ENCODE measurements at places on chromosomes 11 and 22.
A peak's percentile ranks its signal among the peaks of the same experiment; 100 is the strongest.

GRCh38 chr11:100612766-100613165 lies 74.3 kb upstream of the ARHGAP42 start:
- DNase-seq, result no peak

DNA sequence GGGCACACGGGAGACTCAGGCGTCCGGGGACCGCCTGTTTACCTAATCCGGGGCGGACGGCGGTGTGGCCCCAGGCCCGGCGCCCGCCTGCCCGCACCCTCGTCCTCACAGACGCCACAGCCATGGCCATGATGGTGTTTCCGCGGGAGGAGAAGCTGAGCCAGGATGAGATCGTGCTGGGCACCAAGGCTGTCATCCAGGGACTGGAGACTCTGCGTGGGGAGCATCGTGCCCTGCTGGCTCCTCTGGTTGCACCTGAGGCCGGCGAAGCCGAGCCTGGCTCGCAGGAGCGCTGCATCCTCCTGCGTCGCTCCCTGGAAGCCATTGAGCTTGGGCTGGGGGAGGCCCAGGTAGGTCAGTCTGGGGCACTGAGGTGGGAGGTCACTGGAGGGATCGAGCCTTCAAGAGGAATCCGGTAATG lies 10.0 kb upstream of the RAB1B start:
- no peak for DNase-seq

- DNase-seq, result no peak
These were observed 36.0 kb downstream of the TTLL1 start for GRCh38 chr22:43053176-43053575.

DNA sequence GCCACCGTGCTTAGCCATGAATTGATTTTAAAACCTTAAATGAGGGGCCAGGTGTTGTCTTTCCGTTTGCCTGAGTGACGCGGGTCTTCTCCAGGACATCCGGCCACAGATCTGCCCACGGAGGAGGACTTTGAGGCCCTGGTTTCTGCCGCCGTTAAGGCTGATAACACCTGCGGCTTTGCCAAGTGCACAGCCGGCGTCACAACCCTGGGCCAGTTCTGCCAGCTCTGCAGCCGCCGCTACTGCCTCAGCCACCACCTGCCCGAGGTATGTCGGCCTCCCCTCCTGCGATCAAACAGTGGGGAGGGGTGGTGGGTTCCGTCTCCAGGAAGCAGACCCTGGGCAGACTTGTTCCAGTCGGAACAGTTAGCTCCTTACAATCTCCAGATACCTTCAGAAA lies 34.4 kb downstream of the IGHMBP2 start:
- DNase-seq, result no peak

GRCh38 chr22:24053481-24054226 lies 42.5 kb downstream of the CABIN1 start:
- no peak for DNase-seq

GRCh38 chr11:31005202-31005601 lies 364.3 kb downstream of the DCDC1 start:
- no peak for DNase-seq

DNA sequence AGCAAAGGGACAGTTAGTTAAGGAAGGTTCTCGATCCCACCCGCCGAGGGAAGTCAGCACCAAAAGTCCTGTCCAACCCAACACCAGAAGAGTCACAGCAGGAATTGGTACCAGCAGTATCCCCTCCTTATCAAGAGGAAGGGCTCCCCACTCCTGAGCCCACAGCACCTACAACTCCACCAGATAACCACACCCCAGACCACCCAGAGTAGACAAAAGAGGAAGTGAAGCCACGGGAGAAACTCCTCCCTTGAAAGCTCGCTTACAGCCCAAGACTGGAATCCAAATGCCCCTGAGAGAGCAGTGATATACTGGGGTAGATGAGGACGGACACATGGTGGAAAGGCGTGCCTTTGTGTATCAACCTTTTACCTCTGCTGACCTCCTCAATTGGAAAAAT lies 7.3 kb upstream of the CD5 start:
- DNase-seq, result no peak

DNA sequence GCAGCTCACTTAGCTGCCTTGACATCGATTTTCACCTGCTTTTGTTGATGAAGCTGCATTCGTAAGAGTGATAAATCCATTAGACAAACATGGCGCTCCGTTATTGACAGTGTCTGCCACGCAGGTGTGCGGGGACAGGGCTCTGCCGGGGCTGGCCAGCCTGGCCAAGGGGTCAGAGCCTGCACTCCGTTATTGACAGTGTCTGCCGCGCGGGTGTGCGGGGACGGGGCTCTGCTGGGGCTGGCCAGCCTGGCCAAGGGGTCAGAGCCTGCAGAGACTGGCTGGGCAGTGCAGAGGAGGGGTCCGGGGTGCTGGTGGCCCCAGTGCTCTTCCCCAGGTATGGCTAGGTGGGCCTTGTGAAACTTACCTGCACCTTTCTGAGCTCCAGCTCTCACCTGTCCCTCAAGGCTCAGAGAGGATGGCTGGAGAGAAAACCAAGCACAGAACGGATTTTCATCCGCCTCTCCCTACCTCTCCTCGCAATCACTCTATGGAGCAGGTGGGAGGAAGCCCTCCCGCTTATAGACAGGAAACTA lies 101.6 kb upstream of the B3GAT1 start:
- DNase-seq, result no peak

DNA sequence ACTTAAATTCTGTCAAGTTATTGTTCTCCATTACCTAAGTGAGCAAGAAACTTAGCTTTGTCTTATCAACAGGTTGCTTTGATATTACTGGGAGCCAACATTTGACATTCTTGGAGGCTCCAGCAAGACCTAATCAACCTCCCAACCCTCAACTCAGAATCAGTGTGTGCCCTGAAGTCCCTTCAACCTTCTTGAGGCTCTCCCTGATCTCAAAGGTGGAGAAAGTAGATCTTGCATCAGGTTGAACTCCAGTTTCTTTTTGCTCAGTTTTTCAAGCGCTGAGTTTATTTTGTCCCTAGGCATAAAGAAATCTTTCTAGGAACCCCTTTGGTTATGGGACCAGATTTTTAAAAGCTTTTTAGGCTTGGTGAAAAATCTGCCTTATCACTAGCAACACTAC lies 1.4 kb downstream of the FAM111A start:
- DNase-seq, result peak; percentile 5

GRCh38 chr11:78354408-78355308 lies 63.0 kb downstream of the GAB2 start:
- DNase-seq, result no peak

- DNase-seq, result peak; percentile 67
These were observed 29.4 kb upstream of the NAV2 start for GRCh38 chr11:19683141-19683805.

GRCh38 chr22:48704335-48704734 lies 1123.3 kb downstream of the BRD1 start:
- DNase-seq, result no peak

DNA sequence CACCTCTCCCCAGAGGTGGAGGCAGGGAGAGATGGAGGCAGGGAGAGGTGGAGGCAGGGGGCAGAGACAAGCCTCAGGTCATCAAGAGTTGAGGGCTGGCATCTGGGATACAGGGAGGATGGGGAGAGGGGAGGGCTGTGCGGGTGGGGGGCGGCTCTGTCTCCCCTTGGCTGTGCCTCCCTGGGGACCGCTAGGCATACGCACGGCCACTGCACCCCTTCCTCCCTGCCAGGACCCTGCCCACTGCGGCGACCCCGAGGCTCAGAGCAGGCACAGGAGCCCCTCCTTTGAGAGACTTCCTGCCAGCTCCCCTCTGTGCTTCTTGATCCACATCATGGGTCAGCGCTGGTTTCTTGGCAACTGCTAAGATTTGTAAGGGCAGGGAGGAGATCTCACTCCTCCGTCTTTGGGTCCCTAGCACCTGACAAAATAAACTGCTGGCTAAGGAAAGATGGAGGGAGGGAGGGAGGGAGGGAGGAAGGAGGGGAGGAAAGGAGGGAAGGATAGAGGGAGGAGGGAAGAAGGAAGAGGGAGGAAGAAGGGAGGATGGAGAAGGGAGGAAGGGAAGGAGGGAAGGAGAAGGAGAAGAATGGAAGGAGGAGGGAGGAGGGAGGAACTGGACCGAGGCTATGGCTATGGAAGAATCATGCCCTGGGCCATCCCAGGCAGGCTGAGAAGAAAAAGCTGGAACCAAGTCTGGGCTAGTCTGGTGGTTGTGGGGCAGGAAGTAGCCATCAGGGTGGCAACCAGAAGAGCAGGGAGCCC lies 18.5 kb downstream of the PRR33 start:
- no peak for DNase-seq

- DNase-seq, result no peak
These were observed 21.4 kb downstream of the RNF141 start for GRCh38 chr11:10519630-10520029.

- no peak for DNase-seq
These were observed 26.2 kb downstream of the LARGE1 start for GRCh38 chr22:33894036-33894435.

DNA sequence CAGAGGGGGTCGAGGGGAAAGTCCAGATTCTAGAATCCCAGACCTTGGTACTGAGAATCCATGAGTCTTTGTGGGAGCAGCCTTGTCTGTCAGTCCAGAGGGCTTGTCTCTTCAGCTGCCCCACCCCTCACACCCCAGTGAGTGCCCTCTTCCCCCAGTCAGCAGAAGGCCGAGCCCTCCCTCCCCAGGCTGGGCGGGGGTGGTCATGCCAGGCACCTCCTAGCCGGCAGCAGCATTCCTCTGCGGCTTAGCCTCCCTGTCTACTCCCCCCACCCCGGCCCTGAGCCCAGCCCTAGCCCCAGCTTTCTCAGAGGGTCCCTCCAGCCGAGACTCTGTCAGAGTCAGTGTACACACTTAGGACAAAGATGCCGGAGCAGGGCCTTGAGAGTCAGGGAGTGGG lies 4.6 kb downstream of the SOX10 start:
- DNase-seq, result no peak

DNA sequence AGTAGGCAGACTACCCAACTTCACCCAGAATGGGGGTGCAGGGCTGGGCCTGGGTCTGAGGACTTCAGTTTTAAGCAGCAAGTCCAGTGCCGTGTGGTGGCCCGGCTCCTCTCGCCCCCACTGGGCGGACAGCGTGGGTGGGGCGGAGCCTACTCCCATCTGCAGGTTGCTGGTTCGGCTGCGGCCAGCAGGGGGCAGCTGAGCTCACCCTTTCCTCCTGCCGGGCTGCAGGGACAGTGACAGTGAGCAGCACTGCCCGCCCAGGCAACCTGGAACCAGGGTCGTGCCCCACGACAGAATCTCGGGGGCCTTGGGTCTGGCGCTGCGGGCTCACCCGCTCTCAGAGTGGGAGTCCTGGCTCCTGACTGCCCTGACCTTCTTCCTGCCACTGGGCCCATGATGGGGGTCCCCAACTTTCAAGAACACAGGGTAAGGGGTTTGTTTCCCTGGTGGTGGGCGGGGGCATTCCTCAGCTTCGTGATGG lies 6.2 kb upstream of the NEAT1 start:
- DNase-seq, result peak; percentile 85

- no peak for DNase-seq
These were observed 384.8 kb downstream of the TENM4 start for GRCh38 chr11:79055856-79056631.

GRCh38 chr11:125071846-125072217 lies 8.7 kb downstream of the SLC37A2 start:
- no peak for DNase-seq

DNA sequence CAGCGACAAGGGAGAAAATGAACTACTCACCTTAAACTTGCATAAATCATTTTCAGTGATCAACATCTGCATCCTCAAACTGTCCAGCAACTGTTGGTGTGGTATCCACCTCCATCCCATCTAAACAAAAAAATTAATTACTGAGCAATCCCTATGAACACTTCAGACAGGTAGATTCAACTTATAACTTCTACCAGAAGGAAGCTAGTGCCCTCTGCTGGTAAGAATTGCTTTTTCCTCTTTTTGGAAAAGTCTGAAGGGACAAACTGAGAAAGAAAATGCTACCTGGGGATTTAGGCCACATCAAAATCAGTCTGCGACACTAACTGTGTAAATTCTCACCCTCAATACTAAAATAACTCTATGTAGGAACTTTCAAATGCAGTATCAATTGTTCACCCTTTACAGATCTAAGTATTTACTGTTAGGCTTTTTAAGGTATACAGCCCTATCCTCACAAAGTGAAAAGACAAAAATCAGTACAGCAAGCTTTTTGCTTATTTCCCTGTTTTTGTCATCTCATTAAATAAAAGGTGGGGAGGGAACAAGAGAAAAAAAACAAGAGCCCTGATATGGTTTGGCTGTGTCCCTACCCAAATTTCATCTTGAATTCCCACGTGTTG lies 17.9 kb downstream of the CLNS1A start:
- peak; percentile 61 for DNase-seq

- no peak for DNase-seq
These were observed 12.2 kb downstream of the TNKS1BP1 start for GRCh38 chr11:57312511-57313021.

DNA sequence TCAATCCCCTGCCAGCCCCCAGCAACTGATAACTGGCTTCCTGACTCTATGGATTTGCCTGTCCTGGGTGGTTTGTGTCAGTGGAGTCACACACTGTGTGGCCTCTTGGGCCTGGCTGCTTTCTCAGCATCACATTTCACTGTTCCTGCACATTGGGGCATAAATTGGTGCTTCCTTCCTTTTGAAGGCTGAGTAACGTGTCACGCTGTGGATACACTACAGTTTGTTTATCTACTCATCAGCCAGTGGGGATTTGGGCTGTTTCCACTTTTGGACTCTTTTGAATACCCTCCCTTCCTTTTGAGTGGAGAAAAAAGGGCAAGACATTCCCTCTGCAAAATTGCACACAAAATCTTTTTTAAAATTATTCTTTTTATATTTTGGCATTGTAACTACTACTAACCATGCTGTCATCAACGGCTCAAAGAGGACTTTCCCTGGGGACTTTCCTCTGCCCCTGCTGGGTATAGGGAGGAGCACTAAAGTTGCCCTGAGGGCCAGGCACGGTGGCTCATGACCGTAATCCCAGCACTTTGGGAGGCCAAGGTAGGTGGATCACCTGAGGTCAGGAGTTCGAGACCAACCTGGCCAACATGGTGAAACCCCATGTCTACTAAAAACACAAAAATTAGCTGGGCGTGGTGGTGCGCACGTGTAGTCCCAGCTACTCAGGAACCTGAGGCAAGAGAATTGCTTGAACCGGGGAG lies 7.8 kb upstream of the CELSR1 start:
- peak; percentile 71 for DNase-seq

DNA sequence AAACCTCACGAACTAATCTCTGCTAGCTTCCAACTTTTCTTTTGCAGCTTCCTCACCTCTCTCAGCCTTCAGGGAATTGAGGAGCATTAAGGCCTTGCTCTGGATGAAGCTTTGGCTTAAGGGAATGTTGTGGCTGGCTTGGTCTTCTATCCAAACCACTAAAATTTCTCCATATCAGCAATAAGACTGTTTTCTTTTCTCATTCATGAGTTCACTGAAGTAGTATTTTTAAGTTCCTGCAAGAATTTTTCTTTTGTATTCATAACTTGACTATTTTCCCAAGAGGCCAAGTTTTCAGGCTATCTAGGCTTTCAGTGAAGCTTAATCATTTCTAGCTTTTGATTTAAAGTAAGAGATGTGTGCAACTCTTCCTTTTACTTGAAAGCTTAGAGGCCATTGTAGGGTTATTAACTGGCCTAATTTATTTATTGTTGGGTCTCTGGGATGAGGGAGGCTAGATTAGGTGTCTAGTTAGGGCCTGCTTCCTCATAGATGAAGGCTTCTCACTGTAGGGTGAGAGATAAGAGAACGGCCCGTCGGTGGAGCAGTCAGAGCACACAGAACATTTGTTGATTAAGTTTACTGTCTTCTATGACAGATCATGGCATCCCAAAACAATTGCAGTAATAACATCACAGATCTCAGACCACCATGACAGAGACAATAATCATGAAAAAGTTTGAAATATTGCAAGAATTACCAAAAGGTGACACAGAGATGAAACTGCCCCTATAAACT lies 33.2 kb downstream of the CSF2RB start:
- no peak for DNase-seq

All from kidney tubule cell (primary cell).